Stimulated activated memory B cell treated with anti-CD40 and anti-IgM and Interleukin-4, amounts not matched to agents 10 μg/mL and 1 μg/mL and 100 μg/mL, for 72 hours (primary cell): ENCODE measurements at places on chromosomes 5 and 9.

DNA sequence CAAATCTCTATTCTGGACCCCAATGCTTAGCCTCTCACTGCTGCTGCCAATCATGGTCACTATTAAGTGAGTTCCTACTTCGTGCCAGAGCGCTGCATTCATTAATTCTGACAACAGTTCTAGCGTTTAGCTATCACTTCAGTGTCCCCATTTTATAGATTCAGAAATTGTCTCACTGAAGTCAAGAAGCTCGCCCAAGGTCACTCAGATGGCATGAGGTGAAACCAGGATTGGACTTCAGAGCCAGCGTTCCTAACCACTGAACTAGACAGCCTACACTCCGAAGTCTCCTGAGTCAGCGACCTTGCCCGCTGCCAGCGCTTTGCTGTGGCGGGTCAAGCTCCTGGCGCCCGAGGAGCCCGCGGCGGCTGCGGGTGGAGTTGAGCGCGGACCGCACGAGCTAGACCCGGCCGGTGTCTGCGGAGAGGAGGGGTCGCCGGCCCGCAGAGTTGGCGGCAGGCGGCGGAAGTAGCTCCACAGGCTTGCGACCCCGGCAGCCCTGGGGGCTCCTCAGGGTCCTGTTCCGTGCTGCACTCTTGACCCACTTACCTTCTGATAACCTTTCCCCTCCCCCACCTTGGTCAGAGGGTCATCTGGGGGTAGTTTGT lies 2.1 kb upstream of the GABRB2 start:
- no peak for ATAC-seq

DNA sequence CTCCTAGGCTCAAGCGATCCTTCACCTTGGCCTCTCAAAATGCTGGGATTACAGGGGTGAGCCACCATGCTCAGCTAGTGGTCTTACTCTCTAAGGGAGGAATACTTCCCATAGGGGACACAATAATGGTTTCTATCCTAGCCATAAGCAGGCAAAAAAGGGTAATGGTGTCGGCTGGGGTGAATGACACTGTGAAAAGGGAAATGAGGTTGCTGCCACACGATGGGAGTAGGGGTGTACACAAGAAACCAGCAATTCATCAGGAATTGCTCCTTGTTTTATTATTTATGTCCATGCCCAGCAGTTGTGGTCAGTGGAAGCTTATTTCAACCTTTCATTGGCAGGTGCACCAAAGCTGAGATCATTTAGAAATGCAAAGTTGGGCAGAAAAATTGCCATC lies 70.3 kb upstream of the ZFR start:
- no peak for ATAC-seq

DNA sequence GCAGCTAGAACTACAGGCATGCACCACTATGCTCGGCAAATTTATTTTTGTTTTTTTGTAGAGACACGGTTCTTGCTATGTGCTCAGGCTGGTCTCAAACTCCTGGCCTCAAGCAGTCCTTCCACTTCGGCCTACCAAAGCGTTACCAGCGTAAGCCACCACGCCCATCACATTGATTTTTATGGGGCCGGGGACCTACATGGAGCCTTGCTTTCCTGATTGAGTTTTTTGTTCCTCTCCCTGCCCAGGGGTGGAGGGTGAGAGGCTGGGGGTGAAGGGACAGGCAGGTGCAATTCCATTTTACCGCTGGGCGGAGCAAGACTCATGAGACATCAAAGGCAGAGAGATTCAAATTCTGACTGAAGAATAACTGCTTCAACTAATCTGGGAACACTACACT lies 1.9 kb downstream of the ALDH1B1 start:
- no peak for ATAC-seq

DNA sequence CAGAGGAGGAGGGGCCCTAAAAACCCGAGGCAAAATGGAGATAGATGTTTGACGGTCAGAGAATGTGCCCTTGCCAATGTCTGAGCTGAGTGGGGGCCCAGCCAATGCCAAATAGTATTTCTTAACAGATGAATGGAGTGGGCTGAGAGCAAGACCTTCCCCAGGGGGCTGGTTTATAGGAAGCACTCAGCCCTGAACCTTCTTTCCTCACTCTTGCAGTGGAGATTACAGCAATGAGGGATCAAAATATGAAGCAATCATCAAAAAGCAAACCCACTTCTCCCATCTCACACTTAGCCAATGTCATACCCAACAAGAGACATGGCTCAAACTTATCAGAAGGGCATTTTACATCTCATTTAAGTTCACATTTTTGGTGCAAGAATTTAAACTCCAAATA lies 350.3 kb downstream of the GADD45G start:
- ATAC-seq: no peak

DNA sequence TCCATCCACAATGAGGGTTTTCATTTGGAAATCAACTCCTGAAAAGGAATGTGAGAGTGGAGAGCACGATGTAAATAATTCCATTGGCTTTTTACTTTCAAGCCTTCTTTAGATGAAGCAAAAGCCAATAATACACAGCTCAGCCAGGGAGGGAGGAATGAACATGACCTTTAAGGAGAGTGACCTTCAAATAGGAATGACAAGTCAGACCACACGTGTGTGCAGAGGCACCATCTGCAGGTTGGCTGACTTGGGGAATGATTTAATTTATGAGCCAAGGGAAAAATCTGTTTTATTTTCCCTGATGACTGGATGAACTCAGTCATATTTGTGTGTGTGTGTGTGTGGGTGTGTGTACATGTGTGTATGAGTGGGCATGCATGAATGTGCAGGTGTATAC lies 64.5 kb downstream of the RASEF start:
- no peak for ATAC-seq

GRCh38 chr5:10293907-10294662 lies 13.6 kb downstream of the CMBL start:
- no peak for ATAC-seq

- no peak for ATAC-seq
Observed at GRCh38 chr5:98929710-98930298, 997 bp upstream of the CHD1 start.

GRCh38 chr5:35319333-35320002 lies 89.2 kb upstream of the PRLR start:
- peak; percentile 95 for ATAC-seq

GRCh38 chr5:66851306-66851705 lies 255.1 kb downstream of the MAST4 start:
- no peak for ATAC-seq

DNA sequence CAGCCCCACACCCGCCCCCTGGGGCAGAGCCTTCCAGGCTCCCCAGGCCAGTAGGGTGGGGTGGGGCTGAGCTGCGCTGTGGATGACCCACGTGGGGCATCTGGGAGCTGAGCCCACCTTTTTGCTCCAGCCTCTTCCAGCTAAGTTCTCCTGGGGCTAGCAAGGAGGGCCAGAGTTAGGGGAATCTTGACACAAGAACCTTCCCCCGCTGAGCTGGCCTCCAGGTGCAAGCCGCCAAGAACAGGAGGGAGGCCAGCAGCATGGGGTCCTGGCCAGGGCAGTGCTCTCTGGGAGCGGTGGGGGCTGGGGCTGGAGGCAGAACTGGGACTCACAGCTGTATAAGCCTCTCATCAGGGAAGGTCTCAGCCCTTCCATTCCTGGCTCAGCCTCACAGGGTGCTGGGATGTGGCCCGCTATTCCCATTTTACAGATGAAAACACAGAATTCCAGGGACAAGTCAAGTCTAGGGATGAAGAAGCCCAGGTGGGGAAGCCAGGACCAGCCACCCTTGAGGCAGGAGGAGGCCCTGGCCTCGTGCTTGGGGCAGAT lies 21.5 kb downstream of the SARDH start:
- ATAC-seq: no peak

- ATAC-seq: no peak
Observed at GRCh38 chr5:37835380-37835973, 4.4 kb downstream of the GDNF start.

DNA sequence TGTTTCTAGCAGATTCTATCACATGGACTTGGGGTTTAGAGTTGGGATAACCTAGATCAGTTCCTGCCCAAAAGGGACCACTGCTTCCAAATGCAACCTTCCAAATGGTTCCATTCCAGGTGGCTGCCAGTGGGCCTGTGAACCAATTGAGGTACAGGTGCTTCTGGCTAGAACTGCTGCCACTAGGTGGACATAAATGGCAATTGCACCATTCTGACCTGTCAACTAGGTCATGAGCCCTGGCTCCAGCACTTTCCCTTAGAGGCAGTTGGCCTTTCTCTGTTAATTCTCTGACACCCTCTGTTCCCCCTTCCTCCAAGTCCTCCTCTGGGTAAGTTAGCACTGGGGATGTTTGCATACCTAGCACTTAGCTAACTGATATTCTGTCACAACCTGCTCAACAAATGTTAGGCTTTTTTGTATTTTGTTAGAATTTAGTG lies 16.6 kb upstream of the HEMGN start:
- ATAC-seq: peak; percentile 67

DNA sequence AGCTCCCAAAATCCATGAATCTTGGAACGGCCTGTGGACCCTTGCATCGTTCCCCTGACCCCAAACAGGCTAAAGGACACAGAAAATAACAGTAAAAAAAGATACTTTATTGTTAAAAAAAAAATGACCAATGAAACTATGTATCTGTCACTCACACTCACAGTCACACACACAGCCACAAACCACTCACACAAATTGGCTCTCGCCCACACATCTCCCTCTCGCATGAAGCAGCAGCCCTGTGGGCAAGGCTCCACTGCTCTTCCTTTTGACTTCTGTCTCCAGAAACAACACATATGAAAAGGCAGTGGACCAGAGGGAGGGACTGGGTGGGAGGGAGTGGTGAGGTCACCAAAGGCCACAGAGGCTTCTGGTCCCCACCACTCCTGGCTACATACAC lies 56.6 kb downstream of the SLC36A1 start:
- no peak for ATAC-seq

- ATAC-seq: no peak
Observed at GRCh38 chr5:166341740-166342337, 1949.6 kb upstream of the WWC1 start.

GRCh38 chr5:142277796-142278195 lies 47.0 kb downstream of the SPRY4 start:
- no peak for ATAC-seq

DNA sequence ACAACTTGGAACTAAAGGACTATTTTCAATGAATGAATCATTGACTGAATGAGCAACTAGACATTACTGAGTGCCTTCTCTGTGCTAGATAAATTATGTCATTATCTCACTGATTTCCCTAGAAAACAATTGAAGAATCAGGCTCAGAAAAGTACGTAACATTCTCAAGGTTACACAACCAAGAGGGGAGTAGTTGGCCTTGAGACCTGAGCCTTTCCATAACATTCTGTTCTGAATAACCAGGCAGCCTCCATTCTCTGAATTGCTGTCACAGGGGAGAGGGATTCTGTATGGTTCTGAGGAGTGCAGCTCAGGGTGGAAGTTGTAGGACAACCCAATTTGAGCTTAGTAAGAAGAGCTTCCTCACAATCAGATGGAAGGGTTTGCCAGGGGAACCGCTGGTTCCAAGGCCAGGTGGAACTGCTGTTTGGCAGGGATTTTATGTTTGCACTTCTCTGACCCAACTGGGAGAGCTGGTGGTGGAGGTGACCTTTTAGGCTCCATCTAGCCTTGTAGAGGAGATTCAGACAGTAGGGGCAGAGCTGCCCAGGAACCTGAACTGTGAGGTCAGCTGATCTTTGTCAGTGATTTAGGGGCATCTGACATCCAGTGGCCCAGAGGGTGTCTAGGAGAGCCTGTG lies 16.3 kb downstream of the POLR1E start:
- no peak for ATAC-seq

DNA sequence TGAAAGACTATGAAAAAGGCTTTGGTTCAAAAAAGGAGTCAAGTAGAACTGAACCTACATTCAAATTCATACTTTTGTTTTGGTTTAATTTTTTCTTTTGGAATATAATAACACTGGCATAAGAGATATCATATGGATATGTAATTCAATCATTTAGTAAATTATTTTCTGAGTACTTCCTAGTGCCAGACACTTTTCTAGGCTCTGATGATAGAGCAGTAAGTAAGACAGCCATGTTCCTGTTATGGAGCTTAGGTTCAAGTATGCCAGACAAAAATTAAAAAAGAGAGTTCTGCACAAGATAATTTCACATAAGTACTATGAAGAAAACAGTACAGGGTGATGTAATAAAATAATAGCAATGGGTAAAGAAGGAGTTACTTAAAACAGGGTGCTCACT lies 1074.0 kb downstream of the PTPRD start:
- no peak for ATAC-seq

DNA sequence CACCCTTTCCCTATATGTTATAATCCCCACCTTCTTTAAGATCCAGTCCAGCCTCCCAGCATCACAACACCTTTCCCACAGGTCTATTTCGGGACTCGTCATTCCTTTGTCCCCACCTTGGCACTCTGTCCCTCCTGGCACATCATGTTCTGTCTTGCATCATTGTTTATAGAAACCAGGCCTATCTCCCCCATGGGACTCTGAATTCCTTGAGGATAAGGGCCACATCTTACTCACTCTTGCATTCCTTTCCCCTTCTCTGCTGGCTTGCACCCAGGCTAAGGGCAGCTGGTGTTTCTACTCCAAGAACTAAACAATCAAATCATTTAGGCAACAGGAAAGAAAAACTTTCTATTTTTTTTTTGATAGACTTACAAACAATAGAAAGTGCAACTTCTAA lies 205.7 kb downstream of the AGTPBP1 start:
- no peak for ATAC-seq

GRCh38 chr5:35129276-35129675 lies 81.5 kb upstream of the AGXT2 start:
- no peak for ATAC-seq

- ATAC-seq: no peak
Observed at GRCh38 chr9:34332076-34332964, 3.0 kb downstream of the NUDT2 start.

DNA sequence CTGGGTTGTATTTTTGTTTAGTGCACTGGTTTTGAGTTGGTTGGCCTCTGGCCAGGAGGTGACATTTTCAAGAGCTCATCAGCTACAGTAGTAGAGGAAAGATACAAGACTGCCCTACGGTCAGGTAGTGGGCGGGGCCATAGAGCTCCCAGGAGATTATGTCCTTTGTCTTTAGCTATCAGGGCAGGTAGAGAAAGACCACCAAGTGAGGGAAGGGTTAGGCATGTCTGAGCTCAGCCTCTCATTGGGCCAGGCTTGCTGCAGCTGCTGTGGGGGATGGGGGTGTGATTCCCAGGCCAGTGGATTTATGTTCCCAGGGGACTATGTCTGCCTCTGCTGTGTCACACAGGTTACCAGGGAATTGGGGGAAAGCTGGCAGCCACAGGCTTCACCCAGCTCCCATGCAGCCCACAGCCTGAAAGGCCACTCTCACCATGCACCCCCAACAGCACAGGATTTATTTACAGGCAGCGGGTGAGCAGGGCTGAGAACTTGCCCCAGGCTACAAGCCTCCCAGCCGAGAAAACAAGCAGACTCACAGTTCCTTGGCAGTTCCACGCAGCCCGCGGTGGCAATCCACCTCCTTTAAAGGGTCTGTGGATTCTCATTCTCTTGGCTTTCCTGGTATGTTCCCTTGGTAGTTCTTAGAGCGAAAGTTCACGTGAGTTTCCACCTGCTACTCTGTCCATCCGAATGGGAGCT lies 37.5 kb upstream of the BOD1 start:
- ATAC-seq: no peak

GRCh38 chr9:74362423-74362822 lies 134.7 kb upstream of the RORB start:
- ATAC-seq: no peak

- ATAC-seq: no peak
Observed at GRCh38 chr9:124527781-124528180, 20.6 kb upstream of the NR5A1 start.
